ENCODE measurements at places on chromosomes 5 and 9. TPM values are rescaled to one million over a fixed set of nuclear protein-coding genes. Genes with fewer than 3 reads are reported as not detected.
A peak's percentile ranks its signal among the peaks of the same experiment; 100 is the strongest.

GRCh38 chr9:6855860-6856259 is 98.1 kb downstream of the KDM4C start:
- H3K4me3 ChIP-seq = no peak overlapping the region
- no peaks in the 10 kb centered on the region for H3K27me3 ChIP-seq
- H3K27ac ChIP-seq = no peak overlapping the region
- no peaks in the 10 kb centered on the region for H3K36me3 ChIP-seq
- no peak for DNase-seq

DNA sequence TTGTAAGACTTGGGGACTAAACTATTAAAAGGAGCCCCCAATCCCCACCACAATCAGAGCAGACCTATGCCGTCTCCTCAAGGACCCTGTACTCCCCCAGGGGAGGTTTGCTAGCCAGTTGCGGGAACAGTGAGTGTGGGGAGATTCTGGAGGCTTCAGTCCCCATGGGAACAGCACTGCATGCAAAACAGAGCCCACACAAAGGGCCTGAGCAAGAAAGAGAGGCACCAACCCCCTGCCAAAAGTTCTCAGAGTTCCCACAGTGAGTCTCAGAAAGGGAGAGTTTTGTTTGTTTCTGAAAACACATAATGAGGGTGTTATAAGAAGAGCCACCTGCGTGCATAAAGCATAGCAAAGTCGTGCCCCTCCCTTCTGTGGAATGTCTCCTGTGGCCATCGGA is 56.6 kb downstream of the CFAP90 start:
- no peaks in the 10 kb centered on the region for H3K27me3 ChIP-seq
- no peak overlapping the region for H3K27ac ChIP-seq
- H3K4me1 ChIP-seq = no peaks in the 10 kb centered on the region
- no peak overlapping the region for H3K4me3 ChIP-seq

DNA sequence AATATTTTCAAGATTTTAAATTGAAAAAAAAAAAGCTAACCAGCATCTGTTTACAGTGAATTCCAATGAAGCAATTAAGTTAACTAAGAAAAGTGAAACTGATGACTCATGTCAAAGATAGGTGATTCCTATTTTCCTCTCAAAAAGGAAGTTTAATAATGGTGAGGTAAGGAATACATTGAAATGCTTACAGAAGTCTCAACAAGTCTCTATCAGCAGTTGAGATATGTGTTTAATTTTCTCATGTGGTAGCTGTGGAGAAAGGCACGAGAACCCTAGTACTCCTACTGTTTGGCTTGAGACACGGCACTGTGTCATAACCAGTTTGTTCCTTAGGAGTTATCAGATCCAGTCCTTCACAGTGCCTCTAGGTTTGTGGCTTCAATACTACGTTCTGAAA is 114.5 kb downstream of the SLC25A46 start:
- DNase-seq = no peak
- no peaks in the 10 kb centered on the region for H3K27me3 ChIP-seq
- H3K4me1 ChIP-seq = no peaks in the 10 kb centered on the region
- no peak overlapping the region for H3K4me3 ChIP-seq
- no peak overlapping the region for H3K27ac ChIP-seq
- H3K36me3 ChIP-seq = no peaks in the 10 kb centered on the region

DNA sequence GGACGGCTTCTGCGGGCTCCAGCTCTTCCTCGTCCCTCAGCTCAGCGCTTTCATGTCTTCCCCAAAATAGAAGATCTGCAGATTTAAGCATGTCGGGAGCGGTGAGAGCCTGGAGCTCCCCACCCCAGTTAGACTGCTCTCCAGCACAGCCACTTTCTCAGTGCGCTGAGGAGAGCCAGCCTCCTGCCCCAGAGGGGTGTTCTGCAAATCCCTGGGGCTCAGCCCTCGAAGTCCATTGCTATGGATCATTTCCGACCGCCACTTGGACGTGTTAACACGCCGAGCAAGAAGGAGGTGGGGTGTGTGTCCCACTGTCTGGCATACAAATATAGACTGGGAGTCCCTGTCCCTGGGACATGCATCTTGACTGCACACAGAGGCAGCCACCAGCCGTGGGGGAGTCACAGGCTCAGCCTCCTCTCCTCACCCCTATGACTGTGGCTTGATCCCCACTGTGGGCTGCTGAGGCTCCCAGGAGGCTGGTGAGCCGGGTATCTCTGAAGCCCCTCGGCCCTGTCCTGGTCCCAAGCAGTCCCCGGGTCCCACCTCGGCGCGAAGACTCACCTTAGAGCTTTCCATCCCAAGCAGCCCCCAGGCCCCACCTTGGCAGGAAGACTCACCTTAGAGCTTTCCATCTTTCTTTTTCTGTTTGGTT is 30.0 kb upstream of the RNF130 start:
- H3K4me3 ChIP-seq = no peak overlapping the region
- no peaks in the 10 kb centered on the region for H3K4me1 ChIP-seq
- no peaks in the 10 kb centered on the region for H3K27me3 ChIP-seq
- peak; percentile 4 for DNase-seq

DNA sequence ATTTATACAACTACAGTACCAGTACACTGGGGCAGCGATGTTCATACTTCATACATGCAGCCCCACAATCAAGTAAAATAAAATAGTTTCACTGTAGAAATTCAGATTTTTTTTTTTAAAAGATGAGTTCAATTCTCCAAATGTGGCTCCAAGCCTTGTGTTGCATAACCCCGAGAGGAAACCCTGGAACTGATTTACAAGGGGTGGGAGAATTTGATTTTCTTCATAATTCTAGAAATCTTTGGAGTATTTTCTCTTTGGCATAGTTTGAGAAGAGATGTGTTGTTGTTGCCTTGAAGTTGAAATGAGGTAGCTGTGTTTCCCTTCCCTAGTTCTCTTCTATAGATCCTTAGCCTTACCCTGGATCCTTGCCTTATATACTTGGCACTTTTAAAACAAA is 3.1 kb downstream of the RHOBTB3 start:
- no peak for DNase-seq
- no peaks in the 10 kb centered on the region for H3K36me3 ChIP-seq
- H3K4me3 ChIP-seq = peak overlapping the region; percentile 64
- H3K27me3 ChIP-seq = no peaks in the 10 kb centered on the region
- no peaks in the 10 kb centered on the region for H3K4me1 ChIP-seq

DNA sequence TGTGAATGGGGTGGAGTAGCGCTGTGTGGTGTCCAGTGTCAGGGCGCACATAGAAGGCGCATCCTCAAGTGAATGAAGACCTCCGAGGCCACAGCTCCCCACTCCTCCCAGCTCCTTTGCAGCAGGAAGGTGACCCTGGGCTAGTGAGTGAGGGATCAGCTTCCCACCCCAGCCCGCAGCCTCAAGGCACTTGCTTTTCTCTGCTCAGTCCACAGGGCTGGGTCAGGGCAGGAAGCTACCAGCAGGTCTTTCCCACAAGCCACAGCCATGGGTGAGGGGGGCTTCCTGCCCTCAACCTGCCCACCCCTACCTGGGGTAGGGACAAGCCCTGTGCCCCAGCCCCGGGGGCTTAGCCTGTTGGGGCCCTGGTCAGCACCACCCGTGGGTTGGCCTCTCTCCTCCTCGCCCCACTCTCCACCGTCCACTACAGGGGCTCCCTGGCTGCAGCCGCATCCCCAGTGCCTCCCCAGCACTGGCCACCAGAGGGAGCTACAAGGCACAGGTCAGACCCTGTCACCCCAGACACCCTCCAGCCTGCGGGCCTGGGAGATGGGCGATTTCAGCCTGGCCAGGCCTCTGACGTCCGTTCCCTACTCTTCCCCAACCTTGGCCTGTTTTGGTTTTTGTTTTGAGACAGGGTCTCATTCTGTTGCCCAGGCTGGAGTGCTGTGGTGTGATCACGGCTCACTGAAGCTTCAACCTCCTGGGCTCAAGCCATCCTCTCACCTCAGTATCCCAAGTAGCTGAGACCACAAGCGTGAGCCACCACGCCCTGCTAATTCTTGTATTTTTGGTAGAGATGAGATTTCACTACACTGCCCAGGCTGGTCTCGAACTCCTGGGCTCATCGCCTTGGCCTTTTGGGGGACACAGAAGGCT is 1.3 kb upstream of the ABCA2 start:
- no peaks in the 10 kb centered on the region for H3K27me3 ChIP-seq
- H3K4me3 ChIP-seq = no peak overlapping the region
- no peak overlapping the region for H3K27ac ChIP-seq
- no peaks in the 10 kb centered on the region for H3K4me1 ChIP-seq
- DNase-seq = peak; percentile 72

- H3K4me1 ChIP-seq = peaks cover 4% of the 10 kb centered on the region
- H3K27ac ChIP-seq = no peak overlapping the region
- H3K36me3 ChIP-seq = no peaks in the 10 kb centered on the region
- DNase-seq = no peak
These were observed 31.7 kb downstream of the GPR21 start for GRCh38 chr9:123065196-123065595.

- no peaks in the 10 kb centered on the region for H3K4me1 ChIP-seq
- H3K36me3 ChIP-seq = no peaks in the 10 kb centered on the region
- no peaks in the 10 kb centered on the region for H3K27me3 ChIP-seq
- no peak overlapping the region for H3K27ac ChIP-seq
- no peak overlapping the region for H3K4me3 ChIP-seq
These were observed 521.0 kb upstream of the WWC1 start for GRCh38 chr5:167770461-167770860.

DNA sequence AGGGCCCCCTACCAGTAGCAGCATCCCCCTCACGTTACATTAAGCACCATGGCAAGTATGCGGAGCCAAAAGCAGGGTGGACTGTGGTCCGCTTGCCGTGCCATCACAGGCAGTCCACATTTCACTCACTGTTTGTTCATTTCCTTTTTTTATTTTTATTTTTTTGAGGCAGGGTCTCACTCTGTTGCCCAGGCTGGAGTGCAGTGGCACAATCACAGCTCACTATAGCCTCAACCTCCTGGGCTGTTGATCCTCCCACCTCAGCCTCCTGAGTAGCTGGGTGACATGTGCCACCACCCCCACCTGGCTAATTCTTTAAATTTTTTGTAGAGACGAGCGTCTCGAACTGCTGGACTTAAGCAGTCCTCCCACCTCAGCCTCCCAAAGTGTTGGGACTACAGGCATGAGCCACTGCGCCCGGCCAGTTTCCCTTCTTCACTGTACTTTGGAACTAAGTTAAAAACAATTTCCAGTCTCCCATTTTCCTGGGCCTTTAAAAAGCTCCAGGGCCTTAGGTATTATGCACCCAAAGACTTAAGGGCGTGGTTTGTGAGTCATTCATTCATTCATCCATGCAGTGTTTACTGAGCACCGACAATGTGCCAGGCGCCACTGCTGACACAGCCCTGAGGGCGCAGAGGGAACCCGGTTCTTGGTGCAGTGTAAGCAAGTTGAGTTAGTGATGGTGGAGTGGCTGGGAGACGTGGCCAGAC is 19.9 kb downstream of the PRRX2 start:
- no peak overlapping the region for H3K4me3 ChIP-seq
- H3K27me3 ChIP-seq = no peaks in the 10 kb centered on the region
- DNase-seq = no peak
- no peak overlapping the region for H3K27ac ChIP-seq

DNA sequence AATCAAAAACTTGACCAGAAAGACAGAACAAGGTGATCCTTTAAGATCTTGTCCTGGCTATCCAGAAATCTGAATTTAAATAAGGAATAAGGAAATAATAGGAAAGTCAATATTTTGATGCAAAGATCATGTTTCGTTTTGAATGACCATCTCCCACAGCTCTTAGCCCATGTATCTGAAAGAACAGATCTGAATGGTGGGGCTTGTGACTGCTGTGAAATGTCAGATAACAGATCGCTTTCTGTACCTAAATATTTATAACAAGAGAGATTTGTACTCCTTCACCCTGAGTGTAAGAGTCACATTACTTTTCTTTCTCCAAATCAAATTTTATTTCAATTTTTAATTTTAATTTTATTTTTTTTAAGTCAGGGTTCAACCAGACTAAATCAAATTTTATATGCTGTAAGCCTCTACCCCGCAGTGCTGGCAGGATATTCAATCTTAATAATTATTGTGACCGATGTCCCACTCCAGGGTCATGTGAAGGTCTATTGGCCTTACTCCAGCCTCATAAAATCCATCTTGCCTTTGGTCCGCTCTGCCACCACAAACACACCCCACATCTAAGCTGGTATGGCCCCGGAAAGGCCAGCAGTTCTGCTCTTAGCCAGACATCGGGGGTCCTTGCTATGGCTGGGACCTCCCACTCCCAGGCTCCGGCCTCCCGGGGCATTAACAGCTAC is 7.0 kb upstream of the SLC26A2 start:
- no peak overlapping the region for H3K4me3 ChIP-seq
- H3K4me1 ChIP-seq = no peaks in the 10 kb centered on the region
- H3K27ac ChIP-seq = no peak overlapping the region
- DNase-seq = no peak
- no peaks in the 10 kb centered on the region for H3K36me3 ChIP-seq

DNA sequence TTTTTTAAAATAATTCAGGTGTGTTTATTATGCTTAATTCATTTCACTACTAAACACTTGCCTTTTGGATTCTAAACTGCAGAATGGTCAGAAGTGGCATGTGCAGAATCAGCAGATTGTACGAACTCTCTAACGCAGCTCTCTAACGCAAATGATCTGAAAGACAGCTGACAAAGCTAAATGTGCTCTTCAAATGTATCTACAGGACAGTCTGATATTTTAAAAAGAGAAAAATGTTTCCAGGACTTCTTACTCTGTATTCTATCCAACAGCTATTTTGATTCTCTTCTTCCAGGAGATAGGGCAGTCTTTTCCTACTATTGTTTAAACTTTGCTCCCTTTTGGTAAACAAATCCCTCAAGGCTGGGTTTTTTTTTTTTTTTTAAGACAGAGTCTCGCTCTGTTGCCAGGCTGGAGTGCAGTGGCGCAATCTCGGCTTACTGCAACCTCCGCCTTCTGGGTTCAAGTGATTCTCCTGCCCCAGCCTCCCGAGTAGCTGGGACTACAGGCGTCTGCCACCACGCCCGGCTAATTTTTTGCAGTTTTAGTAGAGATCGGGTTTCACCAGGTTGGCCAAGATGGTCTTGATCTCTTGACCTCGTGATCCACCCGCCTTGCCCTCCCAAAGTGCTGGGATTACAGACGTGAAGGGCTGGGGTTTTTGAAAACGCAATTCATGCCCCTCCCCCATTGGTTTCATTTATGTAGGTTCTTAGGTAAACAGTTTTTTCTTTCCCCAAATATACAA is 1.2 kb downstream of the NMRK1 start:
- H3K36me3 ChIP-seq = no peaks in the 10 kb centered on the region
- H3K4me1 ChIP-seq = peaks cover 9% of the 10 kb centered on the region
- peak overlapping the region; percentile 93 for H3K27ac ChIP-seq

- H3K36me3 ChIP-seq = no peaks in the 10 kb centered on the region
- H3K27ac ChIP-seq = no peak overlapping the region
- H3K4me1 ChIP-seq = no peaks in the 10 kb centered on the region
- no peaks in the 10 kb centered on the region for H3K27me3 ChIP-seq
These were observed 176.1 kb upstream of the RASEF start for GRCh38 chr9:83238871-83239640.

DNA sequence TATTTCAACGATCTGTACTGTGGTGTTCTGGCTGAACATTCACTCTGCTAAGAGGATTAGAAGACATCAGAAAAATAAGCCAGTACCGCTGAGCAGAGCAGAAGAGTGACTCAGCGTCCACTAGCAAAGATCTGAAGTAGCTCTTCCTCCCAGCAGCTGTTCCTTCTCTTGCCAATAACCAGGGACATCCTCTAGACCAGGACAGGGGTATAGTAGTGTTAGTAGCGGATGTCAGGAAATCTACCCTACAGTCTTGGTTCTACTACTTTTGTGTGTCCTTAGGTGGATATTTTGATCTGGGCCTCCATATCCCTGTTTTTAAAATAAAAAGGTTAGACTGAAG is 103.6 kb downstream of the TSSK1B start:
- H3K4me1 ChIP-seq = no peaks in the 10 kb centered on the region
- H3K27ac ChIP-seq = no peak overlapping the region
- H3K4me3 ChIP-seq = no peak overlapping the region
- no peaks in the 10 kb centered on the region for H3K36me3 ChIP-seq
- H3K27me3 ChIP-seq = no peaks in the 10 kb centered on the region
- no peak for DNase-seq

SPATA9 gene
- 0.34 TPM for total RNA-seq

LPAR1 gene
- total RNA-seq = 38.0 TPM

ARHGEF37 gene
- total RNA-seq = 4.6 TPM
